Suprapubic skin (tissue), 4 donors: ENCODE measurements at places on chromosomes 16 and 17.

GRCh38 chr17:13374203-13375143, 227.3 kb downstream of the HS3ST3A1 start:
- H3K4me3 ChIP-seq = no peak overlapping the region
- DNase-seq = no peak

- H3K27ac ChIP-seq = no peak overlapping the region
- H3K4me1 ChIP-seq = no peaks in the 10 kb centered on the region
- DNase-seq = no peak
- no peaks in the 10 kb centered on the region for H3K27me3 ChIP-seq
Measured at GRCh38 chr17:17528696-17529652, 32.8 kb upstream of the RASD1 start.

- no peak overlapping the region for H3K4me3 ChIP-seq
- H3K36me3 ChIP-seq = peaks cover 26% of the 10 kb centered on the region
- peaks cover 26% of the 10 kb centered on the region for H3K4me1 ChIP-seq
- H3K27me3 ChIP-seq = no peaks in the 10 kb centered on the region
- no peak overlapping the region for H3K27ac ChIP-seq
Measured at GRCh38 chr17:42547001-42547461, 5.7 kb upstream of the HSD17B1 start.

GRCh38 chr17:59752446-59752845, 45.0 kb downstream of the VMP1 start:
- no peaks in the 10 kb centered on the region for H3K27me3 ChIP-seq
- no peak for DNase-seq
- no peak overlapping the region for H3K4me3 ChIP-seq

DNA sequence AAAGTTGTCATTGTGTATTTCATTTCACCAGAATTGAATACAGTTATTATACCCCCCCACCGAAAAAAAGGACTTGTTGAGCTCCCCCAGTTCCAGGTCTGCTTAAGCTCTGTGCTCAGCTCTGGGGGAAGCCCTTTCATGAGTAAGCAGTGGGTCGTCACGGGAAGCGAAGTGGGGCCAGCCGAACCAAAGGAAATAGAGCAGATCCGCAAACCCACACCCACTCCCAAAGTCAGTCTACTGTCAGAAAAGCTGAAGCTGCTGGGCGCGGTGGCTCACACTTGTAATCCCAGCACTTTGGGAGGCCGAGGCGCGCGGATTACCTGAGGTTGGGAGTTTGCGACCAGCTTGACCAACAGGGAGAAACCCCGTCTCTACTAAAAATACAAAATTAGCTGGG, 50.1 kb downstream of the PECAM1 start:
- H3K27me3 ChIP-seq = no peaks in the 10 kb centered on the region
- no peak for DNase-seq
- H3K27ac ChIP-seq = peak overlapping the region; percentile 22
- H3K4me1 ChIP-seq = peaks cover 26% of the 10 kb centered on the region
- H3K4me3 ChIP-seq = no peak overlapping the region

GRCh38 chr16:3716831-3717234, 491 bp downstream of the TRAP1 start:
- no peaks in the 10 kb centered on the region for H3K36me3 ChIP-seq
- H3K4me1 ChIP-seq = peaks cover 21% of the 10 kb centered on the region

DNA sequence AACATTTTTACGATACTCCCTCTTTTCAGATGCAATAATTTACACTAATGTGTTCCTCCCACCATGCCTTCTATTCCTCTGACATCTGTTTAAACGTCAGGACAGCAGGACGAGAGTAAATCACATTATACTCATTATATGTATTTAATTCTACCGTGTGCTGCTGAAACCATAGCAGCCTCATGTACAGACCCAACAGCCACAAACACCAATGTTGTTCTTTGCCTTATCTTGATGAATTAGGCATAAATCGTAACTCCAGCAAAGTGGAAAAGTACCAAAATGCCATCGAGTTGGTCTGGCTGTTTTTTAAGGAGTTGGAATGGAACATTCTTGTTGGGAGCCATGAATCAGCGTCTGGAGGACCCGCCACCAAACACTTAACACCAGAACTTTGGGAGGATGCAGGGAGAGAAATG, 82.9 kb upstream of the FOXF1 start:
- no peak for DNase-seq
- H3K36me3 ChIP-seq = no peaks in the 10 kb centered on the region
- H3K4me3 ChIP-seq = no peak overlapping the region
- no peaks in the 10 kb centered on the region for H3K4me1 ChIP-seq
- H3K27me3 ChIP-seq = peaks cover 42% of the 10 kb centered on the region
- H3K27ac ChIP-seq = no peak overlapping the region

DNA sequence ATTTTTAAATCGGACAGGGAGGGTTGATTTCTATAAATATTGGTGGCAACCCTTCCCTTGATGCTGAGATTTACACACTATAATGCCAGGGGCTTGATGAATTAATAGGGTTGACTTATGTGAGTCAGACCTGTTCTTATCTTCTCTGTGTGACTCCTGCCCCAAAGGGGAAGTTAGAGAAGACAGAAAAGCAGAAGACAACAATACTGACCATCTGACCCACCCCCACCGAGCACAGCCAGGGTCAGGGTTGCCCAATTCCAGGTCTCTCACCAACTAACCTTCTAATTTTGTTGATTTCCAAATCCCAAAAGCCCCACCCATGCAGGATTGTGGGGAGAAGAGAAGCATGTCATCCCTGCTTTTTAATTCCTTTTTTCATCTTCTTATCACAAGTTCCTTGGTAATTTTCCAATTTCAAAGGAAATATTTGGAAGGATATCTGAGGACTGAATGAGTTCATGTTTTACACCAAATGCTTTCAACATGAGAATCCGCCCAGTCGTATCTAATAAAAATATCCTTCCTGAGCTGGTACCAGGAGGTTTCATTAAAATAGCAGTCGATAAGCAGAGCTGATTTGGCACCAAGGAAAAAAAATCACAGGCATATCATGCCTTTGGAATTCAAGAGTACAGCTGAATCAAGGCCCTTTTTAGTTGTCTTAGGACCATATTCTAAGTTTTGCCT, 603.4 kb upstream of the CDH11 start:
- no peak overlapping the region for H3K4me3 ChIP-seq
- no peaks in the 10 kb centered on the region for H3K27me3 ChIP-seq
- H3K27ac ChIP-seq = no peak overlapping the region
- H3K4me1 ChIP-seq = peaks cover 17% of the 10 kb centered on the region
- no peaks in the 10 kb centered on the region for H3K36me3 ChIP-seq

GRCh38 chr17:64339516-64340490, 50.9 kb downstream of the PECAM1 start:
- H3K27ac ChIP-seq = peak overlapping the region; percentile 22
- DNase-seq = no peak
- H3K27me3 ChIP-seq = no peaks in the 10 kb centered on the region
- no peak overlapping the region for H3K4me3 ChIP-seq
- H3K4me1 ChIP-seq = peaks cover 23% of the 10 kb centered on the region
- H3K36me3 ChIP-seq = no peaks in the 10 kb centered on the region

GRCh38 chr16:71296584-71297340, 7.6 kb upstream of the CMTR2 start:
- peaks cover 9% of the 10 kb centered on the region for H3K27me3 ChIP-seq
- DNase-seq = no peak
- H3K4me3 ChIP-seq = no peak overlapping the region

GRCh38 chr17:45138911-45139532, 3.5 kb downstream of the ACBD4 start:
- H3K36me3 ChIP-seq = no peaks in the 10 kb centered on the region
- DNase-seq = no peak
- no peak overlapping the region for H3K4me3 ChIP-seq
- H3K27me3 ChIP-seq = no peaks in the 10 kb centered on the region
- H3K4me1 ChIP-seq = peaks cover 20% of the 10 kb centered on the region

GRCh38 chr16:8511464-8511863, 78.8 kb downstream of the TMEM114 start:
- no peaks in the 10 kb centered on the region for H3K4me1 ChIP-seq
- no peak overlapping the region for H3K27ac ChIP-seq
- H3K4me3 ChIP-seq = no peak overlapping the region
- DNase-seq = no peak

DNA sequence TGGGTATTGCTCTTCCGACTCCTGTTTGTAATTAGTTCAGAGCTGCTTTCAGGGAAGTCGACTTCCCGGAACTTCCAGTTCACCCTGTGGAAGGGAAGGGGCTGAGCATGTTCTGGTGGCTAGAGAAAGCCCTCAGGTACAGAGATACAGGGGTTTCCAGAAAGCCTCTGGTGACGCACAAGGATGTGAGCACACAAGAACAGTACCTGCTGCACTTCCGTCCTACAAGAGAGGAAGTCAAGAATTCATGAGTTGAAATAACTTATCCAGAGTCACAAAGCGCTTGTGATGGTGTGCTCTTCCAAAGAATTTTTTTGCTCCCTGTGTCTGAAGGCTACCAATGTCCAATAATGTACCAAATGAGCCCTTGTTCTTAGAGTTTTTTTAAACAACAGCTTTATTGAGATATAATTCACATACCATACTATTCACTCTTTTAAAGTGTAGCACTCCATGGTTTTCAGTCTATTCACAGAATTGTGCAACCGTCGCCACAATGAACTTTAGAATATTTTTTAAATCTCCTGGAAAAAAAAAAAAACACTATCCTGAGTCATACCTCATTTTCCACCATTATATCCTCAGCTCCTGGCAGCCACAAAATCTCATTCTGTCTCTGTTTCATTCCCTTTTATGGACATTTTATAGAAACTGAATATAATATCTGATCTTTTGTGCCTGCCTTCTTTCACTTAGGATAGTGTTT, 327.6 kb downstream of the CDH13 start:
- no peaks in the 10 kb centered on the region for H3K4me1 ChIP-seq
- H3K4me3 ChIP-seq = no peak overlapping the region
- no peaks in the 10 kb centered on the region for H3K27me3 ChIP-seq
- no peaks in the 10 kb centered on the region for H3K36me3 ChIP-seq
- no peak for DNase-seq
